ENCODE measurements at places on chromosomes 2 and 18.

DNA sequence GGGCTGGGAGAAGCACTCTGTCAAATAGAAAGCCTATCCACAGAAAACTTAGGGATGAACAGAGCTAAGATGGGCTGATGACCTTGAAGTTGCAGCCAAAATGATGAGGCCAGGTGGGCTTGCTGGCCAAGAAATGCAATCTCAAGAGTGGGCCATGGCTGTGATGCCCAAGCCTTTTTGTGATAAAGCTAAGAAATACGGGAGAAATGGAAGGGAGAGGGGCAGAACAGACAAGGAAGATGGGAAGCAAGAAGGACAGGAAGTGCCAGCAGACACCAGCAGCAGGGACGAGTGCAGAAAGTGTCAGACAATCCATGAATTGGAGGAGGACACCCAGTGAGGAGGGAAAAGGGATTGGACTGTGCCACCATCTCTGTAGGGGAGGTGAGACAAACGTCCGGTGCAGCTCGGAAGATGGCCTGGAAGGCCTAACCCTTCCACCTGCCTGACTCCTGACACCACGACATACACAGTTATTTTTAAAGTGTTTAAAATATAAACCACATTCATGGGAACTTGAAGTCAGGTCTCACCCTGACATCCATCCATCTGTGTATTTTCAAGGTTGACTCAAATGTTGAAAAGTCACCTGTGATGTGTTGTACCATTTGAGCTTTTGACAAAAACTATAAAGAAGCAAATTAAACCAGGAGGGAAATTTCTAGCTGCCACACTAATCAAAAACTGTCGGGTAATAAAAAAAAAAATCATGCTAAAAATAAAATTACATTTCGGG, 105.5 kb downstream of the BCL2 start:
- no peak for DNase-seq

GRCh38 chr2:53739032-53739431, 28.6 kb upstream of the CHAC2 start:
- DNase-seq: no peak

GRCh38 chr2:45291296-45291701, 282.0 kb upstream of the SIX2 start:
- no peak for DNase-seq

DNA sequence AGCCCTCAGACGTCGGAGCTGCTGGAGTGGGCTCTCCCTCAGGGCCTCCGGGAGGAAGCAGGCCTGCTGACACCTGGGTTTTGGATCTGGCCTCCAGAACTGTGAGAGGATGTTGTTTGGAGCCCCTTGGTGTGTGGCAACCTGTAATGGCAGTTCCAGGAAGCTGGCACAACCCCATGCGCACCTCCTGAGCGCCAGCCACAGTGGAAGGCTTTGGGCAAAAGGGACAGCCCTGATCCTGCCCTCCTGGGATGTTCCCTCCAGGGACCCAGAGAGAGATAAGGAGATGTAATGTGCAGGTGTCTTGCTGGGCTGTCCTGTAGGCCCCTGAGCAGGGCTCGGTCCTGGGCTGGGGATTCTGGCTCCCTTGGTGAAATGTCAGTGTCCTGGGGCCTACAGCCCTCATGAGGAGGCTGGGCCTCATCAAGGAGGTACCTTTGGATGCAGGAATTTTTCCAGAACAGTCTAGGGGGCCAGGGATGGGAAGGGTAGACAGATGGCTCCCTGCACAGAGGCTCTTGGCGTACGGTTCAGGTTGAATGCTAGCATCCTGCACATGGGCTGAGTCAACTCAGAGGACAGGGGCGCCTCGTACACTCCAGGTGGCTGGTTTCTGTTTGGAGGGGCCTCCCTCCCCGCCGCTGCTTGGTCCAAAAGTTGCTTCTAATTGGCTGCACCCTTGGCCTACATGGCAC, 61.1 kb downstream of the ASB1 start:
- no peak for DNase-seq

- DNase-seq: no peak
These were observed 563.1 kb upstream of the PIK3C3 start for GRCh38 chr18:41391616-41392595.

All from CD4-positive, alpha-beta T cell treated with Interleukin-12 subunit alpha and Interleukin-12 subunit beta, for 1 hour (primary cell).